Stimulated activated naive CD8-positive, alpha-beta T cell treated with anti-CD3 and anti-CD28 coated beads, Interleukin-15, amount 100 ng/mL, for 72 hours (primary cell): ENCODE measurements at places on chromosomes 7 and 10.
A peak's percentile ranks its signal among the peaks of the same experiment; 100 is the strongest.

DNA sequence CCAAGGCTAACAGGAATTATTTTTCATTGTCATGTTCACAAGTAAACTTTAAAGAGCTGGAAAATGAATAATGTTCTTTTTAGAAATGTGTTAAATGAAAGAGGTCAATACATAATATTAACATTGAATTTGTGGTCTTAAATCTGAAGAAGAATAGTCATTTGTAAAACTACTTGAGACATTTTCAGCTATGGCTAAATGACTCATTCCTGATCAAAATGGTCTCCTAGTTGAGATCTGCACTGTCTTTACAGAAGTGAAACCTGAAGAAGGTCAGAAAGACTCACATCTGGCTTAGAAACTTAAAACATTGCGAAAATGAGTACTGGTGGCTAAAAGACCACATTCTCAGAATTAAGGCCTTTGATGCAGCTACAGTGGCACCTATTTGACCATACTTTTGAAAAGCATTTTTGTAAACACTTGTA lies 5.9 kb downstream of the PIK3CG start:
- DNase-seq, result no peak

DNA sequence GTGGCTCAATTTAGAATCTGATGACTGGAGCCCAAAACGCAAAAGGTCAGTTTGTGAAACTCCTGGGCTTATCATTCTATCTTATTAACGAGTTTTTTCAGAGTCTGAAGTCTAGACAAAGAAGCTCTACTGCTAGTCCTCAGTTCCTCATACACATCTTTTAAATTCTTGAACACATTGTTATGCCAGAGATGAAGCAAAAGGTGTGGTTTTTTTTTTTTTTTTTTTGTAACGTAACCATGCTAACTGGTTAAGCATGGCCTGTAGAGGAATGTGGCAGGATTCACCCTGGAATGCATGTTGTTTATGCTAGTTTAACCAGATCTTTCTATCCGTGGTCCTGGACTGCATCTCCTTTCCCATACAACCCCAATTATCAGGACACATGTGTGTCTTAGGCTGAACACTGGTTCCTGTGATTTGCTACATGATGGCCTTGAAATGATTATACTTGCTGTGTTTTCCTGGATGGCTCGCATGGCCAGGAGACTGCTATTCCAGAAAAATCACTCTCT lies 79.3 kb upstream of the MDFIC start:
- DNase-seq, result no peak

DNA sequence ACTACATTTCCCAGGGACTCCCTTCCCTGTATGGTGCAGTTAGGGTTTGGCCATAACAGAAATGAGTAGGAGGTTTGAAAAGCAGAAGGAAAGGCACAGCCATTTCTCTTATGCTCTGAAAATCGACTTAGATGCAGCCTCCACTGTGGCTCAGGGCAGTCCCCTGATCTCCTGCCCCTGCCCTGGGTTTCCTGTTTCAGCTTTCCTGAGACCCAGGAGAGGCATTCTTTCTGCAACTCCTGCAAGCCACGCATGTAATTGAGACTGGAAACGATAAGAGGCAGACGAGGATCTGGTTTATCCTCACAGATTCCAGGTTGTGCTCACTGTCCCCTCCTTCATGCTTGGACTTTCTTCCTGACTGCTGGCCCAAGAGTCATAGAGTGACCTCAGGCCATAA lies 461.2 kb upstream of the VSTM2A start:
- no peak for DNase-seq

DNA sequence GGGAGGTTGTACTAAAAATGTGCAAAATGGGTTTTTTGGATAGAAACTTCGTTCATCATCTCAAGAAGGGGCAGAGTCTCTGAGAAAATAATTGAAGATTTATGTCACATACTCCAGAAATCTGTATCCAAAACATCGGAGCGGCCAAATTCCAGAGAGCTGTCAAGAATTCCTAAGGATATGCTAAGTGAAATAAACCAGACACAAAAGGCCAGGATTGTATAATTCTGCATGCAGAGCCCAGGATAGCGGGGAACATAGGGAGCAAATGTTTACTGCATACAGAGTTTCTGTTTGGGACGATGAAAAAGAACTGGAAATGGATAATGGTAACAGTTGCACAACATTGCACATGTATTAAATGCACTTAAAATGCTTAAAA lies 224.2 kb upstream of the AUTS2 start:
- DNase-seq, result no peak

GRCh38 chr10:82254237-82254636 lies 379.2 kb downstream of the NRG3 start:
- DNase-seq, result no peak

DNA sequence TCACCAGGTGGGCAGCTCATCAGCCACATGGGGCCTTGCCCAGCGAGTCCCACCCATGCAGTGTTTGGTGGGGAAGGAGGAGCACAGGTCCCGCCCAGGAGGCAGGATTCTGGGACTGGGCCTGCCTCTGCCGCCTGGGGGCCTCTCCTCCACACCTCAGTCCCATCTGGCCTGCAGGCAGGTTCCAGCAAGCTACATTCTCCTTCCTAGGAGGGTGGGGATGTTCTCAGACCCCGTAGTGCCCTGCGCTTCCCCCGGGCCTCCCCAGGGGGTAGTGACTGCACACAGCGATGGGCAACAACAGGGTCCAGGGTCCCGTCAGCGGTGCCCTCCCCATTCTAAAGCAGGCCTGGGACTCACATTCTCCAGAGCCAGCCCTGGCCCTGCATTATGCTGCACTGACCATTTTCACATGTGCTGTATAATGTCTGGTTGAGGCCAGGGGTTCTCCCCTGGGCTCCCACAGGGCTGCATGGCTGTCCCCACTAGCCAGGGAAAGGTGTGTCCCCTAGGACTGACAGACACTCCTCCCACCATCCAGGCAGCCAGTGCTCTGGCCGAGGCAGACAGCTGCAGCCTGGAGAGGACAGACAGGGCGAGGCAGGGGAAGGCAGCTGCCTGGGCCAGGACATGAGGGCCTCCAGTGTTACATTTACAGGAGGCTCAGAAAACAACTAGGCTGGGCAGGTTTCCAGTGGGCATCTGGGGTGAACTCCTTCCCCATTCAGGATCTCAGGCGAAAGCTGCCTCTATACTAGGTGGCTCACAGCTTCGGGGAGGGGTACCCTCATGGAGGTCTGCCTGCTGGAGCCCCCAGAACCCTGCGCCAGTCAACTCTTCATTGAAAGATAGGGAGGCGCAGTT lies 9.3 kb downstream of the RASGEF1A start:
- DNase-seq, result no peak

DNA sequence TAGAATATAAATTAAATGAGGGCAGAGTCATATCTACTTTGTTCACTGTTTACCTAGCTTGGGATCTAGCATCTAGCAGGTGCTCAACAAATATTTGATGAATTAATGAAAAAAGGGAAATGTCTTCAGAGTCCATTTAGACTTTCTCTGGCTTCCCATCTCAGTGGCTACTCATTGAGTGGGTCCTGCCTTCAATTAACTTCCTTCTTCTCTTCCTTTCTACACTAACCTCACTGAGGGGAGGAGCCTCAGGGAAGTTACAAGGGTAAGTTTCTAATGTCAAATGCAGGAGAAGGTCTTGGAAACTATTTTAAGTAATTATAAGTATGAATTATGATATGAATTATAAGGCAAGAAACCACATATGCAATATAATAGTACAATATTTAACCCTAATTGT lies 28.2 kb upstream of the MPP7 start:
- no peak for DNase-seq

- no peak for DNase-seq
Observed at GRCh38 chr10:99339077-99339476, 9.9 kb downstream of the CNNM1 start.

DNA sequence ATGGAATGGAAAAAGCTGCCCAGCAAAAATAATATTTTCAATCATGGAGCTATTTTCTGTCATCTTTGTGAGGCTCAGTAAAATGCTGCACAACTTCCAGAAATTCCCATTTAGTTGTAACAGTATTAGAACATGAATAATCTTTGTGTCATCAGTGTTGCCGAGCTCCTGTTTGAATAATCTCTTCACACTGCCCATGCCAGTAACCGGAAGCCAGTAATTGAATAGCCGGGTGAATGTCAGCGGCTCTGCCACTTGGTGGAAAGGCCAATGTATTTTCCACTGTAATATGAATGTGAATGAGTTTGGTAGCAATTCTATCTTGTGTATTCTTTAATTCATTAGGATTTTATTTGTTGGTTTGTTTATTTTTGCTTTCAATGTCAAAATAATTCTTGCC lies 172.5 kb upstream of the INSYN2A start:
- no peak for DNase-seq

DNA sequence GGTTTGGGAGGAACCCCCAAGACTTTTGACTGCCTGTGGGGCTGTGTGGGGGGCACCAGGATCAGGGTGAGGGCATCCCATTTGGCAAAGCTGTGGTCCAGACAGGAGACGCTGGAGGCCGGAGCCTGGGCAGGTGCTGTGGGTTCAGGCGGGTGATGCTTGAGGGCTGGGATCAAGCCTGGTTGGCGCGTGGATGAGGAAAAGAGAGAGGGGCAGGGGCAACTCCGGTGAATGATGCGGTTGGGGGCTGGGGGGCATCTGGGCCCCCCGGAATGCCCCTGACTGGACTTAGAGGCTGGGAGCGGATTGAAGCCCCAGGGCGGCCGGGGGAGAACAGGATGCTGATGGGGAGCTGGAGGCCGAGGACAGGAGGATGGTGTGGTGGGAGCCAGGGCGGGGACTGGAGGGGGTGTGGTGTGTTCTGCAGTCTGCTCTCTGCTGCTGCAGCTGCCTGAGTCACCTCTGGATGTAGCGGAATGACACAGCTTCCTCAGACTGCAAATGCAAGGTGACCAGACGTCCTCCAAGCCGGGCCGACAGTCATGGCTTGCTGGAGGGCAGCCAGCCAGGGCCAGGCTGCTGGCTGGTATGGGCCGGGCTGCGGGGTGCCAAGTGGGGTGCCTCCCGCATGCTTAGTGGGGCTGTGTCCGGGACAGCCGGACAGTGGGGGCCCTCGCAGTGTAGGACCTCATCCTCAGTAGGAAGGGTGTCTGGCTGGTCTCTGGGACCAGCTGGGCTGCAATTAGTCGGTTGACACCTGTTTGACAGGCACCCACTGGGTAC lies 3.2 kb downstream of the MAFK start:
- peak; percentile 51 for DNase-seq
